ENCODE measurements at places on chromosomes 5 and 9. TPM values are rescaled to one million over a fixed set of nuclear protein-coding genes. Genes with fewer than 3 reads are reported as not detected.

Gene PCDHB8
- total RNA-seq, result not detected

Gene IFNA2
- not detected for total RNA-seq

Gene KIF24
- 5.8 TPM for total RNA-seq

- no peak for DNase-seq
These were observed 167.3 kb downstream of the KDM4C start for GRCh38 chr9:6924988-6925563.

DNA sequence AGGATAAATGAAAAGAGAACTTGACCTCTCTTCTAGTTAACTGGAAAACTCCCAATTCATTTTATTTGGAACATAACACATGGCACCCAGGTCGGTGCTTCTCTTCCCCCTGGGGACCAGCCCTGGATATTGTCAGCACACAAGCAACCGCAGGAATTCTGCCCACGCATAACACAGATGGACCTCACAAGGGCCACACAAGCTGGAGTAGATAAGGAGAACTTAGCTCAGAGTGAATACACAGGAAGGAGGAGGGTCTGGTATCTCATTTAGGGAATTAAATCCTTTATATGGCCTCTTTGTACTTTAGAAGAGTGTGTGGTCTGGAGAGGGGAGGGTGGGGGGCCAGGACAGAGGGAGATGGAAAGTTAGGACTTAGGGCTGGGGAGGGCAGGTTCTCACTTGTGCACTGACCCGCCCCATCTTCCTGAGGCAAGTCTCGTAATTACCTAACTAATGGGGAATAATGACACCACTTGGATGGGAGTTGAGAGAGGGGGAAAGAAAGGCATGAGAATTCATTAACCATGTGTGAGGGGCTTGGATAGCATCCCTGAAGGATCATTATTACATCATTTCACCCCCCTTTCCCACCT lies 341.2 kb upstream of the WWC1 start:
- DNase-seq, result no peak

DNA sequence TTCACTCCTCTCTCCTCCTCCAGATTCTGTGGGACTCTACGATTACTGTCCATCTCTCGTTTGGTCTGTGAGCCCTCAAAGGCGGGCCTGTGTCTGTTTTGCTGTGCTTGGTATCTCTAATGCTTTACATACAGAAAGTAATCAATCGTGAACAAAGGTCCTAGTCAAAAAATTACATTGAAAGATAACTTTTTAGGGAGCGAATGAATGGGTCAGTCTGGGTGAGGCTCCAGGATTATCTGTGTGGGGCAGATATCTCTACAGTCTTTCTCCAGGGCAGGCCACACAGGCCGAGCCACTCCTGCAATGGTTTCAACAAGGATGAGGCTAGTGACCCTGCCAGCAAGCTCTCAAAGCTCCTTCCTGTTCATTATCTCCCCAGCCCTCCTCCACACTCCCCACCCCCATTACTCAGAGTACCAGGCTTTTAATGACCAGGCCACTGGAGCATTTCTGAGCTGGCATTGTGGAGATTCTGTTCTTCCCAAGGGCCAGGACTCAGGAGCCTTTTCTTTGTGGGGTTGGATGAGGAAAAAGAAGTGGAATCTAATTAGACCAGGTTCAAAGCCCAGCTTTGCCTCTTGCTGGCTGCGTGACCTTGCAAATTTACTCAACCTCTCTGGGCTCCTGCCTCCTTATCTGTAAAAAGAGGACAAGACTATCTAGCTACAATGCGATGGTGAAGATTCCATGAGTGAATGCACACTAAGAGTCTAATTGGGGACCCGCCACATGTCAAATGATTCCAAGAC lies 10.2 kb downstream of the CORO2A start:
- no peak for DNase-seq

DNA sequence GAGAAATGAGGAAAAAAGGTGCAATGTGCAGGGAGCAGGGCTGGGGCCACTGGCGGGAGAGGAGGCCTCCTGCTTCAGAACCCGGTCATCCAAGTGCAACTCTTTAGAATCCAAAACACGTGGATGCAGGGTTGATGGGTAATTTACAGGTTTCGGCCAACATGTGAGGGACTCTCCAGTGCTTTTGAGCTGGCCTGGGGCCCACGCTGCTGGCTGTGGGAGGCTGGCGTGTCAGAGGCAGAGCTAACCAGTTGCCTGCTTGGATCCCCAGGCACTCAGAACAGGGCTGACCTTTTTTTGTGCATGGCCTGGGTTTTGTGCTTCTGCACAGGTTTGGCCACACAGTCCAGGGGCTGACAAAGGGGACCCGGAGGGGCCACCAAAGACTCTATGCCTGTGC lies 61.6 kb downstream of the GADD45G start:
- DNase-seq, result no peak

GRCh38 chr5:76685704-76686103 lies 30.2 kb upstream of the F2R start:
- DNase-seq, result no peak

DNA sequence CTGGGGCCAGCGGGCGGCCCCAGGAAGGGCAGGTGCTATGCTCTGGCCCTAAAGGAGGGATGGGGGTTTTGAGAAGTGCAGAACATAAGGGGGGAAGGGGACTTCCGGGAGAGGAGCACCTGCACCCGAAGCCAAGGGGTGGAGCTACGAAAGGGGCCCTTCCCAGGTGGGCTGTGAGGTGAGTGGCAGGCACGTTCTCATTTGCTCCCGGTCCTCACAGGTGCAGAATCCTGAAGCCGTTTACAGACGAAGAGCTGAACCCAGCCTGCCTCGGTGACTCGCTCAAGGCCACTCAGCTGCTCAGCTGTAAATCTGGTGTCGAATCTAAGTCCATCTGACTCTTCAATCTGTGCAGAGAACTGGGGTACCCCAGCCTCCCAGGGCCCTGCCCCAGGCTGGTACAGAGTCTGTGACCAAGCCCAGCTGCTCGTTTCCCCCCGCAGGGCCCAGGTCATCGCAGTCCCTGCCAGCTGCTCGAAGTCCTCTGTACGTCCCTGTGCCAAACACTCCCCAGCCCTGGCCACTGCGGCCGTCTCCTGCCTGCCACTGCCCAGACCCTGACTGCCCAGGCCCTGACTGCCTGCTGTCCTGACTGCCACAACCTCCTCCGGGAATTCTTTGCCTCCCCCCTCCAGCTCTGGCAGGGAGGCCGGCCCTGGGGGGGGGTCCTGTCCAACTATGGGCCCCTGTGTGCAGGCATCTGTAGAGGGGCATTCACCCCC lies 53.8 kb upstream of the RXRA start:
- no peak for DNase-seq

DNA sequence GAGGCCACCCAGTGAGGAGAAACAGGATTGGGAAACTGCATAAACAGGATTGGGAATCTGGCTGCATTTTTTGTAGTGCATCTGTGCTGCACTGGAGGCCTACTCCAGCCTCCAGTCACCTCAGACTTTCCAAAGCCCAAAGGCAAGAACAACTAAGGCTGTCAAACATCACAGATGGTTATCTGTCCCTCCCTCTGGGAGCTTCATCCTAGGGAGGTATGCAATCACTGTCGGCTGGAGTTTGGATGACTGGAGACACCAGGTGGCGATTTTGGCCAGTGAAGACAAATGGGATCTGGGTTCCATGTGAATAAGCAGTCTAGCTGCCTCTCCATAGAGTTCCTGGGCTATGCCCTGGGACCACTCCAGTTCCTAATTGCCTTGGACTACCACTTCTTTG lies 9.3 kb upstream of the SPINK13 start:
- no peak for DNase-seq

- no peak for DNase-seq
These were observed 30.6 kb downstream of the CPLX2 start for GRCh38 chr5:175902026-175902425.

DNA sequence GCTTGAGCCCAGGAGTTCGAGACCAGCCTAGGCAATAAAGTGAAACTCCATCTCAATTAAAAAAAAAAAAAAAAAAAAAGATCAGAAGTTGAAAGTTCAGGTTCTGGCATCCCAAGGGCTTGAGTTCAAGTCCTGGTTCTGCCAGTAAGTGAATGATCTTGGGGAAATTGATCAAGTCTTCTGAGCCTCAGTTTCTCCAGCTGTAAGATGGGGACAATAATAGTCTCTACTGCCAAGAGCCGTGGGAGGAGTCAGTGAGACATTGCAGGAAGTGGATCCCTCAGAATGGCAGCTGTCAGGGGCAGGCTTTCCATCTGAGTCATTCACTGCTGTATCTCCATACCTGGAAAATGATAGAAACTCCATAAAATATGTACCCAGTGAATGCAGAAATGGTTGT lies 37.8 kb upstream of the FUBP3 start:
- no peak for DNase-seq
